ENCODE measurements at places on chromosomes 12 and 14. TPM values are rescaled to one million over a fixed set of nuclear protein-coding genes. Genes with fewer than 3 reads are reported as not detected.

Gene HCAR2
- total RNA-seq, result 0.18 TPM

Gene SYNE3
- total RNA-seq, result 21.2 TPM

Gene BEST3
- total RNA-seq, result 1.5 TPM

Gene SMIM41
- total RNA-seq, result not detected

Gene TAS2R20
- 3.8 TPM for total RNA-seq

Gene RNASE7
- not detected for total RNA-seq

Gene TDRD9
- total RNA-seq, result not detected

Gene NPAS3
- not detected for total RNA-seq

Gene ABCD2
- total RNA-seq, result not detected

Gene ANKS1B
- total RNA-seq, result 1.1 TPM

Gene OTOGL
- total RNA-seq, result 0.72 TPM

Gene TRAFD1
- 25.5 TPM for total RNA-seq

Gene MYF6
- total RNA-seq, result not detected

GRCh38 chr12:74021937-74022336 is 515.7 kb upstream of the ATXN7L3B start:
- DNase-seq, result peak; percentile 82

GRCh38 chr12:94262228-94263010 is 114.0 kb downstream of the PLXNC1 start:
- DNase-seq, result no peak

GRCh38 chr12:132558042-132558856 is 52.1 kb downstream of the LRCOL1 start:
- DNase-seq, result no peak

DNA sequence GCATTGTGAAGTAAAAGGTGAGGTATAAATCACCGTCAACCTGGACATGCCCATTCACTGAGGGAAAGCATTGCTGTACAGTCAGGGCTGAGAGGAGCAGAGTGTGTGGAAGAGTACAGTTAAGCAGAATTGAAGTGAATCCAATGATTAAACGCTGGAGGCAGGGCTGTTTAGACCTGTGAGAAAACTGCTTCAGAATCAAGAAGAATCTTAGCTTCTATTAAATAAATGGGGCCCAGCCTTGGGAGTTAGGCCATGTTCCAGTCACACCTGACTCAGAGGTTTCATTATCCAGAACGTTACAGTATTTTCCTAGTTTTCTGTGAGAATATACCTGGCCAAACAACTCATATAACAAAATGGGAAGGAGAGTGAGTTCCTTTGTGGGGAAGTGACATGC is 86.9 kb downstream of the ATP23 start:
- DNase-seq, result no peak

GRCh38 chr12:57632073-57632957 is 686 bp downstream of the B4GALNT1 start:
- DNase-seq, result peak; percentile 42

DNA sequence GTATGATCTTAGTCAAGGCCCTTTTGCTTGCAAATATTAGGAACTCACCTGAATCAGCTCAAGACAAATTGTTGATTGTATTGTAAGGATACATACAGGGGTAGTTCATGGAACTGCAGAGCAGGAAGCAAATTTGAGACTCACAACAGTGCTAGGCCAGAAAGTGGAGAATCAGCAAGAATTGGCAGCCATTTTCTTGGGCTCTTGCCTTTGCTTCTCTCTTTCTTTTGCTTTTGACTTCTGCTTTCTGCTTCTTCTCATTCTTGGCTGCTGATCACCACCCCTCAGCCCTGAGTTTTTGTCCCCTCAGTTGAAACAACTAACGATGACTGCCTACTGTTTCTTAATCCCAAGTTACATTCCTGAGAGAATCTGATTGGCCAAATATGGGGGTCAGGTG is 34.8 kb downstream of the KCNK13 start:
- DNase-seq, result no peak

GRCh38 chr14:86104691-86105265 is 574.8 kb downstream of the FLRT2 start:
- no peak for DNase-seq

GRCh38 chr12:106431839-106432411 is 74.4 kb downstream of the POLR3B start:
- no peak for DNase-seq

GRCh38 chr14:47103771-47104170 is 452.2 kb upstream of the RPL10L start:
- DNase-seq, result no peak

DNA sequence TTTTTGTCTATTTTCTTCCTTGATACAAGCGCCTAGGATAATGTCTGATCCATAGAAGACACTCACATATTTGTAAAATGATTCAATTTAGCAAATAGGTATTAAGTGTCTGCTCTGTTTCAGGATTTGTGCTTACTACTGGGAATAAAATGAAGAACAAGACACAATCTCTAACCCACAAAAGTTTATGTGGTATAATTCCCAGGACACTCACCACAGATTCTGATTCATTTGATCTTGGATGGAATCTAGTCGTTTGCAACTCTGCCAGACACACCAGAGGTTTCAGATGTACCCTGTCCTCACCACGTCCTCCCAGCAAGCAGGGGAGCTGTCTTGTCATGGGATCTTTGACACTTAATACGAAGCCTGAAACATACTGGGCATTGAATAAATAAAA is 208.3 kb downstream of the LRIG3 start:
- no peak for DNase-seq

- no peak for DNase-seq
Measured at GRCh38 chr14:53356361-53357150, 203.4 kb upstream of the DDHD1 start.

DNA sequence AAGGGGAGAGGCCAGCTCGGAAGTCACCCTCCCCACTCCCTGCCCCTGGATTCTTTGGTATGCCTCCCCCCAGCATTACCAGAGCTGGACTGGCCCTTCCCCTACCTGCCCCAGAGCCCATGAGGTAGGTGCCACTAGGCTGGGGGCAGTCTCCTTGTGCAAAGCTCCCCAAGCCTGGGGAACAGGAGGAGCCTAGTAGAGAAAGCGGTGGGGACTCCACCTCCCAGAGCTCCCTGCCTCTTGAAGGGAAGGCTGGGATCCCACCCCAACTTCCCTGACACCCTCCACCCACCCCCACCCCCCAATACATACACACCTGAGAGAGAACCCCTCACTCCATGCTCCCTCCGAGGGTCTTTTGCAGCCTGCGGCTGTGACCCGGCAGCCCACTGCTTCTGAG is 30.4 kb downstream of the FIGNL2 start:
- no peak for DNase-seq

DNA sequence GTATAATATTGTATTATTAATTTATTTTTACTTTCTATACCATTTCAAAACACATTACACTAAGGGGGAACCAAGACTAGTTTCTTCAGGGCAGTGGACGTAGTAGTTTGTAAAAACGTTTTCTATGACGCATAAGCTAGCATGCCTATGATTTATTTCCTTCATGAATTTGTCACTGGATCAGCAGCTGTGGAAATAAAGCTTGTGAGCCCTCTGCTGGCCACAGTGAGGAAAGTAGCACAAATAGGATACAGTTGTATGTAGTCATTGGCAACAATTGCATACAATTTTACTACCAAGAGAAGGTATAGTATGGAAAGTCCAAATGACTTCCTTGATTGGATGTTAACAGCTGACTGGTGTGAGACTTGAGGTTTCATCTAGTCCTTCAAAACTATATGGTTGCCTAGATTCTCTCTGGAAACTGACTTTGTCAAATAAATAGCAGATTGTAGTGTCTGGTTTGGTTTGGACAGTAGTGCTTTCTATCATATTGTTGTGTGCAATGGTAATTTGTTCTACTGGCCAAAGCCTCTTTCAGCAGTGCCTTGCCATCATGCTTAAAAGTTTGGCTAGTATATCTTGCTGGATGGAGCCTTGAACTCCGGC is 24.3 kb upstream of the PLEKHD1 start:
- peak; percentile 49 for DNase-seq

- DNase-seq, result no peak
Measured at GRCh38 chr14:59541731-59542130, 34.9 kb downstream of the CCDC175 start.

- no peak for DNase-seq
Measured at GRCh38 chr14:57755018-57755521, 110.8 kb downstream of the SLC35F4 start.
